ENCODE measurements at places on chromosomes 7 and 10.

- no peak for DNase-seq
Measured at GRCh38 chr7:74033372-74034311, 5.7 kb downstream of the ELN start.

GRCh38 chr10:49282306-49282705, 16.7 kb upstream of the C10orf71 start:
- no peak for DNase-seq

DNA sequence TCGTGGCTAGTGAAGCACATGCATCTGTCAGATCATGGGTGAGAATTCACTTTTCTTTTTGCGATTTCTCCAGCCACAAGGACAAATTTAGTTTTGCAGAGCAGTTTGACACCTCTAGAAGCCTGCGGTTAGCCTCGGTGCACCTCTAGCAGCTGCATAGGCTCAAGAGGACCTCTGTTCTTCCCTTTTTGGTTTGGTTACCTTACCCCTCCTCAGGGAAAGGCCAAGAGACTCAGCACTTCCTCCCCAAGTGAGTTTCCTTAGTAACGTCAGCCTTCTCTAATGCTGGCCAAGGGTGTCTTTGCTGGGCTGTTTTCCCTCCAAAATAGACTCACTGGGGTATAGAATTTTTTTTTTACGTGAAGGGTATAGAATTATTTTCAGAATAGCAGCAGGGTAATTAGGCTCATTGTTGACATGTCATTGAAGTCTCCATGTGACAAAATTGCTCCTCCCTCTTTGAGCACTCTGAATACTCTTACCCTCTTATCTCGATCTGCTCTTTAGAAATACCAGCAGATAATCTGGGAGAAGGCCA, 97.8 kb downstream of the AUTS2 start:
- no peak for DNase-seq

DNA sequence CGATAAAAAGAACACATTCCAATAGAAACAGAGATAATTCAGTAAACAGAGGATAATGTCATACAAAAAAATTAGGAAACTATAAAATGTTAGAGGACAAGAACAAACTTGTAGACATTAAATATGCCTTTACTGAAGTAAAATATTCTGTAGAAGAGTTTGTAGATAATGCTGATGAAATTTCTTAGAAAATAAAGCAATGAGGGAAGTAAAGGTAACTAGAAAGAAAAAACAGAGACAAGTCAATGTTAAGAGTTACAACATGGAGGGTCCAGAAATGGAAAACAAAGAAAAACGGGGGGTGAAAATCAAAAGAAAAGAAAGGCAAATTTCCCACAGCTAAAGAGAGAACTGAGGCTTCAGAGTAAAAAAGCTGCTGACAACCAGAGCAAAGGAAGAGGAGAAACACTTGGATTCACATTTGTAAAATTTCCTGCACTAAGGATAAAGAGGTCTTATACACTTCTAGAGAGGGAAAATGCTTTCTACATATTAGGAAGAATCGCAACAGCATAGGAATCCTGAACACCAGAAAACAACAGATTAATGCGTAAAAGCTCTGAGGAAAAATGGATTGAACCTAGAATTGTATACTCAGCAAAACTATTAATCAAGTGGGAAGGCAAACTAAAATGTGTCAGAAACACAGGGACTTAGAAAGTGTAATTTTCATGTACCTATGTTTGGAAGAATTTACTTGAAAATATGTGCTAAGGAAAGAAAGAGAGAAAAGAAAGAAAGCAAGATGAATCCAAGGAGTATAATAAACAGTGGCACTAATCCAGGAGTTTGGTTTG, 55.0 kb upstream of the AGR3 start:
- DNase-seq: no peak

- no peak for DNase-seq
Measured at GRCh38 chr7:101636822-101637623, 7.9 kb upstream of the MYL10 start.

GRCh38 chr10:122639801-122640200, 59.8 kb downstream of the C10orf120 start:
- no peak for DNase-seq

- no peak for DNase-seq
Measured at GRCh38 chr10:48883701-48884100, 55.9 kb downstream of the LRRC18 start.

DNA sequence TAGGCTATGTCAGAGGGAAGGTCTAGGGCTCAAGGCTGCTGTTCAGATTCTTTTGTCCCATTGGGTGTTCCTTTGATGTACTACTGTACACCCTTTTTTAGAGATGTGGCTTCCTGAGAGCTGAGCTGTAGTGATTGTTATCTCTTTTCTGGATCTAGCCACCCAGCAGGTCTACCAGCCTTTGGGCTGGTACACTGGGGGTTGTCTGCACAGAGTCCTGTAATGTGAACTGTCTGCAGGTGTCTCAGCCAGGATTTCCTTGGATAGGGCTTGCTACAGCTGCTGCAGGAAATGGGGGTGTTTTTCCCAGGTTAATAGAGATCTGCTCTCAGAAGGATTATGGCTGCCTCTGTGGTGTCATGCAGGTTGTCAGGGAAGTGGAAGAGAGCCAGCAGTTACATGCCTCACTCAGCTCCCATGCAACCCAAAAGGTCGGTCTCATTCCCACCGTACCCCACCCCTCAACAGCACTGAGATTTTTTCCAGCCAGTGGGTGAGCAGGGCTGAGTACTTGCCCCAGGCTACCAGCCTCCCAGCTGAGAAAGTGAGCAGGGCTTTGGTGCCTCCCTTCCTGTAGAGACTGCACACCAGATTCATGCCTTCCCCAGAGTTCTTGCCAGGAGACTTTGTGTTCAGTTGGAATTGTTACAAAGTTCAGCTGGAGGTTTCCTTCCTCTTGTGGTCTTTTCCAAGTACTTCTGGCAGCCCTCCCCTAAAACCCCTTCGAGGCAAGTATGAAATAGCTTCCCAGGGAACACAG, 63.3 kb downstream of the ZNF107 start:
- DNase-seq: no peak

GRCh38 chr10:29328983-29329382, 40.1 kb downstream of the LYZL1 start:
- no peak for DNase-seq

DNA sequence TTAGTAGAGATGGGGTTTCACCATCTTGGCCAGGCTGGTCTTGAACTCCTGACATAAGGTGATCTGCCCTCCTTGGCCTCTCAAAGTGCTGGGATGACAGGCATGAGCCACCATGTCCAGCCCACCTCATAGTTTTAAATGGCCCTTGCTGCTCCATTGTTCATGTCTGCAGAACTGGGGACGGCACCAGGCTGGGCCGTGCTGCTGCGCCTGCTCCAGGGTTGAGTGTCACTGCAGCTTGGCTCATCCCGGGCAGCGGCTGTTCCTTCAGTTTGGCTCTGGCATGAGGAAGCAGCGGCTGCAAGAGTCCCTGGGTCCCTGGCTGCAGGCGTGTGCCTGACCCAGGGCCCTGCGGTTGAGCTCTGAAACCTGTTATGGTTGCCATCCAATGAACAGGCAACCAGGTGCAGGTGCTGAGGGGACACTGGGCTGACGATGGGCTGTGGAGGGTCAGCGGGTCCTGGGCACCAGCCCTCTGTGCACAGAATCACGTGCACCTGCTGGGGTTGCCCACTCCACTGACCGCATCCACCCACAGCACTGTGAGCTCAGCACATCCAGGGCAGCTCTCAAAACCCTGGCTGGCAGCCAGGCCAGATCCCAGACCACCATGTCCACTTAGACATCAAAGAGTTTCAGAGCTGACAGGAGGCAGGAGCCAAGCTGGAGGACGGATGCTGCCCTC, 70.2 kb upstream of the PPP2R2D start:
- no peak for DNase-seq

GRCh38 chr7:71349682-71350481, 217.9 kb downstream of the GALNT17 start:
- DNase-seq: no peak

- no peak for DNase-seq
Measured at GRCh38 chr7:151342811-151343210, 1.2 kb downstream of the NUB1 start.

DNA sequence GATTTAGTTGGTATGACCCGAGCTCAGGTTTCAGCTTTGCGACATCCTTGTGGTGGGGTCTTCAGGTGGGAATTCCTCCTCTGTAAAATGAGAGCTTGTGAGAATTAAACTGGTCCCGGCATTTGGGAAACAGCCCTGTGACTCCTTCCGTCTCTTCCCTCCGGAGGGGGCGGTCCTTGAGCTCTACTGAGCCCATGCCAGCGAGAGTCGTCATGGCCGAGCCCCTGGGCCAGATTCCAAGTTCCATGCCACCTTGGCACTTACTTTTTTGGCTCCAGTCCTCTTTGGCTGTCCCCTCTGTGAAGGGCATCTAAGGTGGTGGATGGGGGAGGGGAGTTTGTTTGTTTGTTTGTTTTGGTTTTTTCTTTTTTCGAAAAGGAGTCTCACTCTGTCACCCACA, 47.6 kb downstream of the GTF2IRD1 start:
- no peak for DNase-seq

DNA sequence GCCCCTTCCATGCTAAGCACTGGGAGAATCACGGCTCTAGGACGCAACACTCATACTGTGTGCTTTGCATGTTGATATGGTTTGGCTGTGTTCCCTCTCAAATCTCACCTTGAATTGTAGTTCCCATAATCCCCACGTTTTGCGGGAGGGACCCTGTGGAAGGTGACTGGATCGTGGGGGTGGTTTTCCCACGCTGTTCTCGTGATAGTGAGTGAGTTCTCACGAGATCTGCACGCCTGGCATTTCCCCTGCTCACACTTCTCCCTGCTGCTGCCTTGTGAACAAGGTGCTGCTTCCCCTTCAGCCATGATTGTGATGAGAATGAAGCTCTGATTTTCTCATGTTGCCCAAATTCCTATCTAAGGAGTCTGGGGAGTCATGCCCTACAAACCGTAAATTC, 53.0 kb upstream of the ADGRA1 start:
- DNase-seq: no peak

GRCh38 chr7:106034383-106034782, 71.3 kb downstream of the CDHR3 start:
- no peak for DNase-seq

- no peak for DNase-seq
Measured at GRCh38 chr7:131945313-131945911, 389.0 kb upstream of the PODXL start.

Data from T1000 (cell line).